CD4-positive, alpha-beta T cell treated with Interleukin-4 for 4 hours (primary cell): ENCODE measurements at places on chromosomes 3 and 15.

GRCh38 chr15:68507447-68507846 is 71.3 kb upstream of the CORO2B start:
- no peak for DNase-seq

- DNase-seq: no peak
These were observed 42.1 kb downstream of the TLE3 start for GRCh38 chr15:70055601-70056051.

DNA sequence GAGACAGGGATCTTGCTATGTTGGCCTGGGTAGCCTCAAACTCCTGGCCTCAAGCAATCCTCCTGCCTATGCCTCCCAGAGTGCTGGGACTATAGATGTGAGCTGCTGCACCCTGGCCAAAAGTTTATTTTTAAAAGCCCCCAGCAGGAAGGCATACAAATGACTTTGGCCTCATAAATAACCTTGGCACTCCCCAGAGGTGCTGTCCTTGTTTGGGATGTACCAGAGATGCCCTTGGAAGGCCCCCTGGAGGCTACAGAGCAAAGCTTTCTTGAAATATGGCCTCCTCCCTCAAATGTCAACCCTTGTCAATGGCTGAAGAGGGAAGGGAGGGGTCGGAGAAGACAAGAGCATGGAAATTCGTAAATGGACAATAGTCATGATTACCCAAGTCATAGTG is 14.0 kb upstream of the RTP3 start:
- no peak for DNase-seq

DNA sequence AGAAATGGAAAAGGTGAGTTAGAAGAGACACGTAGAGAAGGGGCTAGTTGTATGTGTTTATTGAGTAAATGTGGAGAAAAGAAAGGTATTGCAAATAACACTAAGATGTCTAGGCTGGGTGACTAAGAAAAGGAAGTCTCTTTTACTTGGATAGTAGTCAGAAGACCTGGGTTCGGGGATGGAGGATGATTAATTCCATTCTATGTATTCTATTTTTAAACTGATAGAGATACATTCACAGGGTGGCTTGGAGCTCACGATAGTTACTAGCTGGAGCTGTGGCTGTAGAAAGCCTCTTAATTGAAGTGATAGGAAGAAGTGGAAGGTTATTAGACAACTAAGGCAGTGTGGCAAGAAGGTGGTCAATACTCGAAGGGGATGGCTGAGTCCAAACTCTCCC is 65.9 kb upstream of the TNIK start:
- no peak for DNase-seq

- DNase-seq: no peak
These were observed 325.0 kb downstream of the CGGBP1 start for GRCh38 chr3:87733671-87734367.

GRCh38 chr15:65793818-65794104 is 1.7 kb upstream of the DENND4A start:
- no peak for DNase-seq

GRCh38 chr3:8443829-8444791 is 57.5 kb upstream of the LMCD1 start:
- DNase-seq: no peak

DNA sequence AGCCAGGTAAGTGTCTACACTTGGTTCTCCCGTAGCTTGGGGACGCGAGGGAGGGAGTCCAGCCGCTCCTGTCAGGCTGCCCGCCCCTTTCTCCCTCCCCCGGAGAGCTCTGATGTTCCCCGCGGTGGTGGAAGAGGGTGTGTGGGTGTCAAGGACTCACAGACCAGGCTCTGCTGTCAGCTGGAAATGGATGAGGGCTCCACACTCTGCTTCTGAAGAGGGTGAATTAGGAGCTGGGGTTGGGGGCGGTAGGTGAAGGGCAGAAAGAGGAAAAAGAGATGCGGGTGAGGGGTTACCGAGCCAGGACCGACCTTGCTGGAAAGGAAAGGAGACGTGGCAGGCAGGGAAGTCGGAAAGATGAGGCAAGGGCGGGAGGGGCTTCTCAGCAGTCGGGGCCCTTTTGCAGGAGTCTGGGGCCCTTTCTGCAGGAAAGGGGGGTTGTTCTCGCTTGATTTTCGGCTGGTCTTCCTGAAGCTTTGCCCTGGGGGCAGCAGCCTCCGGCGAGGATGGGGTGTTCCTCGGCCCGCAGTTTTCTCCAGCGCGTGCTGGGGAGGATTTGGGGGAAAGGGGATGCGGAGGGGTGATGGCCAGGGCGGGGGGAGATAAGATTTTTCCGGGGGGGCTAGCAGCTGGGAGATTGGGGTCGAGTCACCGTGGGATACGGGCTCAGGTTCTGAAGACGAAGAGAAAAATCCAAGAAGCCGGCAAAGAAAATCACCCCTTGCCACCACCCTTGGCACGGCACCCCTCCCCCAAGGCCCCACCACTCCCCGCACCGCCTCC is 602 bp upstream of the BAHD1 start:
- DNase-seq: no peak
